ENCODE measurements at places on chromosomes 1 and 21. TPM values are rescaled to one million over a fixed set of nuclear protein-coding genes. Genes with fewer than 3 reads are reported as not detected.

SEC22B gene
- total RNA-seq, result 40.8 TPM

PGLYRP3 gene
- not detected for total RNA-seq

FBXO2 gene
- 1.4 TPM for total RNA-seq

OR6K6 gene
- not detected for total RNA-seq

ARMH1 gene
- total RNA-seq, result 2.7 TPM

ASTN1 gene
- not detected for total RNA-seq

VASH2 gene
- total RNA-seq, result 3.7 TPM

LORICRIN gene
- not detected for total RNA-seq

TDRD5 gene
- total RNA-seq, result not detected
